Posterior vena cava (tissue), 2 donors: ENCODE measurements at places on chromosomes 4 and X. TPM values are rescaled to one million over a fixed set of nuclear protein-coding genes. Genes with fewer than 3 reads are reported as not detected.

GYG2 gene
- total RNA-seq, result 2.7 TPM

SPANXB1 gene
- total RNA-seq, result not detected

PABPC1L2A gene
- not detected for total RNA-seq

ZNF518B gene
- 24.6 TPM for total RNA-seq

IL2RG gene
- total RNA-seq, result 4.8 TPM

CT45A2 gene
- total RNA-seq, result not detected

FAM9C gene
- total RNA-seq, result 0.19 TPM

ADGRL3 gene
- total RNA-seq, result 54.3 TPM

RPA4 gene
- 1.4 TPM for total RNA-seq

SLITRK4 gene
- total RNA-seq, result 13.2 TPM

NDST3 gene
- 0.10 TPM for total RNA-seq

BANK1 gene
- 12.4 TPM for total RNA-seq

REELD1 gene
- not detected for total RNA-seq

NSG1 gene
- total RNA-seq, result 0.42 TPM

STARD8 gene
- 9.1 TPM for total RNA-seq

SHISA3 gene
- 1.5 TPM for total RNA-seq

REPS2 gene
- 3.9 TPM for total RNA-seq

CXCL5 gene
- total RNA-seq, result not detected
